ENCODE measurements at places on chromosomes 7 and 10.

- DNase-seq: no peak
Observed at GRCh38 chr7:3767917-3768777, 467.1 kb downstream of the SDK1 start.

DNA sequence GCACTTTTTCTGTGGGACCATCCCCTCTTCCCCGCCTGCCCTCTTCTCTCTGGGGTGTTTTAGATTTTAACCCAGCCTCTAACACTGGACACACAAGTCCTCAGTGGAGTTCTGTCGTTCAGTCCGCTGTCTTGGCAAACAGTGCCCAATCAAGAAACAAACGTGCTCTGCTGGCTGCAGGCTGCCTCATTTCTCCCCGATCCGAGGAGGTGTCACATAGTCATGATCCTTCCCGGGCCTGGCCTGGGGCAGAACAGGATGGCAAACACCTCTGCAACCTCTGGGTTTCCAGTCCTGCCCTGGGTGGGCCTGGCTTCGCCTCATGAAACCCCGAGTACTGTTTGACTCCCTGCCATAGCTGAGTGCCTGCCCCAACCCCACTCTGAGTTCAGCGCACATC lies 110.9 kb upstream of the INSYN2A start:
- DNase-seq: no peak

DNA sequence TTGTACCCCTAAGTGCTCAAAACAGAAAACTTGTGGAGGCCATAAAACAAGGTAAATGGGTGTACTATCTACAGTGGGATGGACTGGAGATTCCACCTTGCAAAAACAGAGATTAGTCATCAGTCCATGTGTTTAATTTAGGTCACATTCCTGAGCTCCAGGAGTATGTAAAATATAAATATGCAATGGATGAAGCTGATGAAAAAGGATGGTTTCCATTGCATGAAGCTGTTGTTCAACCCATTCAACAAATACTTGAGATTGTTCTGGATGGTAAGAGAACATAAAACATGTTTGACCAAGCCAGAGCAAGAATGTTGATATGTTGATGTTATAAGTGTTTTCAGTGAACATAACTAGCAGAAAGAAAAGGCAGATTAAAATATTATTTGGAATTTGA lies 14.6 kb downstream of the ASB15 start:
- DNase-seq: no peak

GRCh38 chr7:116215551-116215950 lies 5.2 kb downstream of the TES start:
- no peak for DNase-seq

DNA sequence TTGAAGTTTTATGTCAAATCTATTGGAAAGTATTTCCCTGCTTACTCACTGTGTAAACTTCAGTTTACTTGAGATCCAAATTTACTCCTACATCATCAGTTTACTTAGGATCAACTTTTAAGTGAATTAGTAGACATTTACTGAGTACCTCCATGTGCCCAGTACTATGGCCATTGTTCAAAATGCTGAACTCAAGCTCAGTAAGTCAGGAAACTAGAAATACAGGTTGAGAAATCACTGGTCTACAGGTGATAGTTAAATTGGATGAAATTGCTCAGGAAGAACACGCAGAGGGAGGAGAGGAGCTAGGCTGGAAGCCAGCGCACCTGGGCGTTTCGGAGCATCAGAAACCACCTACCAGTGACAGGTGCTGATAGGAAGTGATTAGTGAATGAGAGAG lies 25.5 kb upstream of the EBLN1 start:
- DNase-seq: no peak

DNA sequence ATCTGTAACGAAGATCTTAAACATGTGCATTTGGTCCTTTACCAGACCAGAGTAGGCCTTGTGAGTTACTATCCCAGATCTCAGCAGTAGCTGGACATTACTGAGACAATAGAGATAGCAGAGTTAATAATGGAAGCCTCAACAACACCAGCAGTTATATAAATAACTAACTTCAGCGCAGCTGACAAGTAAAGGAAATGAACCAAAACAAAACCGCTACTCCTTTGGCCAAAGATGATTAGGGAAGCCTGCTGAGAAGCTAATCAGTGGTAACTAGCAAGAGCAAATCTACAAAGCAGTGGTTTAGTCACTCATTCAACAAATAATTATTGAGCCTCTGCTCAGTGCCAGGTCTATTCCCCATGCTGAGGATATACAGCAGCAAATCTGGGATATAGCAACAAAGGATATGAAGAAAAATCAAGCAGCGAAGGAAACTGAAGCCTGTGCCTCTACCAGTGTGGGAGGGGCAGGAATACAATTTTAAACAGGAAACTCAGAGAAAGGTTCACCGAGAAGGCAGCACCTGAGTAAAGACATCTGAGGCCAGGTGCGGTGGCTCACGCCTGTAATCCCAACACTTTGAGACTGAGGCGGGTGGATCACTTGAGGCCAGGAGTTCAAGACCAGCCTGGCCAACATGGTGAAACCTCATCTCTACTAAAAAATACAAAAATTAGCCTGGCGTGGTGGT lies 103.6 kb downstream of the ELMO1 start:
- no peak for DNase-seq

- DNase-seq: no peak
Observed at GRCh38 chr10:15704581-15704968, 15.1 kb downstream of the ITGA8 start.

DNA sequence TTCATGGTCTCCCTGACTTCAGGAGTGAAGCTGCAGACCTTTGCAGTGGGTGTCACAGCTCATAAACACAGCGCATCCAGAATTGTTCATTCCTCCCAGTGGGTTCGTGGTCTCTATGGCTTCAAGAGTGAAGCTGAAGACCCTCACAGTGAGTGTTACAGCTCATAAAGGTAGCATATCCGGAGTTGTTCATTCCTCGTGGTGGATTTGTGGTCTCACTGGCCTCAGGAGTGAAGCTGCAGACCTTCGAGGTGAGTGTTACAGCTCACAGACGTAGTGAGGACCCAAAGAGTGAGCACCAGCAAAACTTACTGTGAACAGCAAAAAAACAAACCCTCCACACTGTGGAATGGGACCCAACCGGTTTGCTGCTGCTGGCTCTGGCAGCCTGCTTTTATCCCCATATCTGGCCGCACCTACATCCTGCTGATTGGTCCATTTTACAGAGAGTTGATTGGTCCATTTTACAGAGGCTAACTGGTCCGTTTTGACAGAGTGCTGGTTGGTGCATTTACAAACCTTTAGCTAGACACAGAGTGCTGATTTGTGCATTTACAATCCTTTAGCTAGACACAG lies 308.8 kb downstream of the PTPRN2 start:
- DNase-seq: no peak
